DMS79 treated with DMSO at 0.1 percent for 48 hours (cell line): ENCODE measurements at places on chromosomes 13 and 19.

GRCh38 chr19:8097681-8098567 lies 45.4 kb downstream of the CCL25 start:
- no peak for DNase-seq

GRCh38 chr13:25988661-25989060 lies 63.2 kb downstream of the SHISA2 start:
- no peak for DNase-seq

DNA sequence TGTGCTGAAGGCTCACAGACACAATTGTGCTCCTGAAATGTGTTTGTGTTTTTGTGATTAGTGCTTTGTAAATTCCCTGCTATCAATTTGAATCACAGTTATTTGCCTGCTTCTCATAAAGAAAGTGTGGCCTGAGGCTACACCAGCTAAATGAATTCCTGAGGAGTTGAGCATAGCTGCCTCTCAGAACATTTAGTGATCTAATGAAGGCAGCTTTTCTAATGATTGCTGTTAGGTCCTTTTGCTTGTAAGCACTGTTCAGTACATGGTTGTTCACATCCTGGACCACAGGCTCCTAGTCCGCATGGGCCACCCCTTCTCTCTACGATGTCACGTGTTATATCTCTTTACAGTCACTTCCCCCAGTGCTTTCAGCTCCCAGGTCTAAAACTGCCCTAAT lies 238.2 kb downstream of the B3GLCT start:
- no peak for DNase-seq

GRCh38 chr19:18828786-18829185 lies 3.0 kb upstream of the UPF1 start:
- no peak for DNase-seq

DNA sequence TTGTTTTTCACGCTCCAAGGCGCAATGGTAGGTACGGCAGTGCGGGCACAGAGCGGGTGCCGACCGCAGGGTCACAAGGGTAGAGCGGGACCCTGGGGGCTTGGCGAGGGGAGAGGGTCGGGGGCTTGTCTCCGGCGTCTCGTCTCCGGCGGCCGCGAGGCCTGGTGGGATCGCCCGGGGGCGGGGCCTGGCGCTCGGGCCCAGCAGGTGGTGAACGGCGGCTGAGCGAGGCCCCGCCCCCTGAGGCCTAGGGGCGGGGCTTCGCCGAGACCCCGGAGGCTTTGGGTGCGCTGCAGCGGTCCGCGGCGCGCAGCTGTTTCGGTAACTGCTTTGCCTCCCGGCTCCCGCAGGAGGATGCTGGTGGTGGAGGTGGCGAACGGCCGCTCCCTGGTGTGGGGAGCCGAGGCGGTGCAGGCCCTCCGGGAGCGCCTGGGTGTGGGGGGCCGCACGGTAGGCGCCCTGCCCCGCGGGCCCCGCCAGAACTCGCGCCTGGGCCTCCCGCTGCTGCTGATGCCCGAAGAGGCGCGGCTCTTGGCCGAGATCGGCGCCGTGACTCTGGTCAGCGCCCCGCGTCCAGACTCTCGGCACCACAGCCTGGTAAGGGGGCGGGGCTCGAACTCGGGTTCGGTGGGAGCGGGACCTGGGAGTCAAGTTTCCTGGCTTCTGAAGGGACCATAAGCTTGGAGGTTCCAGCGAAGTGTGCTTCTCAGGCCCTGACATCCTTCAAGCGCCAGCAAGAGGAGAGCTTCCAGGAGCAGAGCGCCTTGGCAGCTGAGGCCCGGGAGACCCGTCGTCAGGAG lies at the start of gene TSEN34:
Gene TSEN34 (plus strand): TSS at position 298 of the 800 bp plus-strand sequence. CDS start 57 bp downstream, at position 355.
- peak; percentile 70 for DNase-seq

DNA sequence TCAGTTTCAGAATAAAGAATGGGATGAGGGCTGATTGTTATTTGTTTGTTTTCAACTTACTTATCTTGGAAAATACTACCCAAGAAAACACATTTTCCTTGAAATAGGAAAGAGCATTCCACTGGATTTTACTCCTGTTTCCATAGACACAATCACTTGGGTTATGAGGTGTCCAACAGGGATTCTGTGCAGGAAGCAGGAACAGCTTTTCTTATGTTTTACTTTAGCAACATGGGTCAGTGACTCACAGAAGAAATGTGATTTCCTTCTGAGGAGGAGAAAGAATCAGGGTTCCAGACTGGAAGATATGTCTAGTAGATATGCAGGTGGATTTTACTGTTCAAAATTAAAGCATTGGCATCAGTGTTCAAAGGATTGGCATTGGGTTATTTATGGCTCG lies 180.8 kb upstream of the GPC6 start:
- no peak for DNase-seq

DNA sequence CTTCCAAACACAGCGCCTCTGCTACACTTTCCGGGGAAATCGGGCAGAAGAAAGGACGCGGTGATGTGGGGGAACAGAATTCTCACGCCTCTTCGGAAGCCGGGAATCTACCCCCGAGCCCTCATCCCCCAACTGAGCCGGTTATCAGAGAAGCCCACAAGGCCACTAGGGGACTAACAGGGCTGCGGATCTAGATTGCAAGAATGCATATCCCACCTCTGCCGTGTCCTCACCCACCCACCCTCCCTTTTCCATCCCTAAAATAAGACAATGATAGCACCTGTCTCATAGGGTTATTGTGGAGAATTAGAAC lies 1.1 kb downstream of the IGFLR1 start:
- no peak for DNase-seq

DNA sequence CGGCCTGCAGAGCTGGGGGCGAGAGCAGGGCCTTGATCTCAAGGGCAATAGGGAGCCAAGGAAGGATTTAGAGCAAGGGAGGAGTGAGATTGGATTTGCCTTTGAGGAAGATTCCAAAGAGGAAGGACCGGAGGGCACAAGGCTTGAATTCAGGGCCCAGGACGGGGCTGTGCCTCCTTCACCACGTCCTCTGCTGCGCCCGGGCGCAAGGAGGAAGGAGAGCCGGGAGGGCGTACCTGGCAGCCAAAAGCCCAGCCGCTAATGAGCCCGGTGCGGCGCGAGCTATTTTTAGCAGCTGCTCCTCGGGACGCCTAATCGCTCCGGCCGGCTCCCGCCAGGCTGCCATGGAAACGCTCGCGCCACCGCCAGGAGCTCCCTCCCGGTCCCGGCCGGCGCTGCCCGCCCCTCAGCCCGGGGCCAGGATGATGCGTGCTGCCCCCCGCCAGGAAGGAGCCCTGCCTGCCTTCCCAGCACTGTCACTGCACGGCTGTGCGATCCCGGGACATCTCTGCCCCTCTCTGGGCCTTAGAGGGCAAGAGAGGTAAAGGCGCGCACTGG lies 31.3 kb downstream of the TINCR start:
- peak; percentile 35 for DNase-seq

- no peak for DNase-seq
Measured at GRCh38 chr19:40663695-40664692, 26.5 kb downstream of the NUMBL start.

DNA sequence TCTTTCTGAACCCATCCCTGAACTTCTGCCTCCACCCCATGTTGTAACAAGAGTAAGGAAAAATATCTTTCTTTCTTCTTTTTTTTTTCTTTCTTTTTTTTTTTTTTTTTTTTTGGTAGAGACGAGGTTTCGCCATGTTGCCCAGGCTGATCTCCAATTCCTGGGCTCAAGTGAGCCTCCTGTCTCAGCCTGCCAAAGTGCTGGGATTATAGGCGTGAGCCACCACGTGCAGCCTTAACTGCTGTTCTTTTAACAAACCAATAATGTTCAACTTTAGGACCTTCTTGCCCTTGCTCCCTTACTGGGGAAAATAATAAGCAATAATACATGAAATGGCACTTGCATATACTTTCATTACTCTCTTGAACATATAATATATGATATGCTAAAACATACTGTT lies 19.6 kb downstream of the GPR183 start:
- peak; percentile 69 for DNase-seq

DNA sequence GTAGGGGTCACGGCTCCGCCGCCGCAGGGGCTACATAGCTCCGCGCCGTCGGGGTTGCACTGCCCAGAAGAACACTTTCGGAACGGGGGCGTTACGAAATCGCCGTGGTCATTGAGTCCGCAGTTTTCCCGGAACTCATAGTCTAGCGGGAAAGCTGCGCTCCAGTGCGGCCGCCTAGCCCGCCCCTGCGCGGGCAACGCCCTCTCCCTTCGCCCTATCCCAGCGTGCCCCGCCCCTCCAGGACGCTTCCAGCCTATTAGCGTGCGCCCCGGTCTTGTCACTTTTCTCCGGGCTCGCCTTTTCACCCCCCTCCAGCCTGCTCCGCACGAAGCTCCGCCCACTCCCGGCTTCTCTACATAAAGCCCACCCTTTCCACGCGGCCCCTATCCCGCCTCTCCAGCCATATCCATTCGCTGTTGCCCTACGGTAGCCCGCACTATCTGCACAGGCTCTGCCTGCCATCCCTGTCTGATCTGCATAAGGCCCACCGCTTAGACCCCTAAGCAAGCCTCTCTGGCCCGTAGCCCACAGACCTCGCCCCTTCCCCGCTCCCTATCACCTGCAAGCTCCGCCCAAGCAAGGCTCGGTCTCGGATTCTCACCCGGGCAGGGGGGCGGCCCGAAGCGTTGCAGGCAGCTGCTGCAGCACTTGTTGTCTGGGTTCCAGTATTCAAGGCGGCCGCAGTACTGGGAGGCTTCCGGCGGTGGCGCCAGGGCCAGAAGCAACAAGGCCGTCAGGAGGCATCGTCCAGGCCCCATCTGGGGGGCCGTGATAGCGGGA lies 1.6 kb downstream of the IGFLR1 start:
- DNase-seq: peak; percentile 97

DNA sequence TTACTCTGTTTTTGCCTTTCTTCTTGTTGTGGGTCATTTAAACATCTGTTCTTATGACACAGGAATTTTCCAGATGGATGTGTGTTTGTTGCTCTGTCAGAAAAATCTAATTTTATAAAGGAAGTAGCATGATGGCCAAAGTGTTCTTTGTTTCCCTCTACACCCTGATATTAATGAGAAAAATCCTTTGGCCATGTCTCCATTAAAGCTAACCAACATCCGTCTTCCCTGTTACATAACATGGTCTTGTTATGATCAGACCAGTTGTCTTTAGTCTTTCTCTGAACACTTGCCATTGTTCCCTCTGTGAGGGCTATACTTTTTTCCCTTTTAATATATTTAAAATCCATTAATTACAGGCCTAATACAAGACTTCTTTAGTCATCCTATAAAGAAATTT lies 142.2 kb upstream of the SPRY2 start:
- no peak for DNase-seq

- no peak for DNase-seq
Measured at GRCh38 chr19:50331994-50332243, 2.7 kb upstream of the KCNC3 start.

DNA sequence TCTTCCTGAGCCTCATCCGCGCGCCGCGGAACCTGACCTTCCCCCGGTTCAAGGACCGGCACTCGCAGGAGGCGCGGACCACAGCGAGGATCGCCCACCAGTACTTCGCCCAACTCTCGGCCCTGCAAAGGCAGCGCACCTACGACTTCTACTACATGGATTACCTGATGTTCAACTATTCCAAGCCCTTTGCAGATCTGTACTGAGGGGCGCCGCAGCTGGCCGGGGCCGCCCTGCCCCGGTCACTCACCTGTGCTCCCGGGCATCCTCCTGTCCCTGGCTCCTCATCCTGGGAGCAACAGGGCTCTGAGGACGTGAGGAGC lies 23.9 kb upstream of the KCTD15 start:
- no peak for DNase-seq

DNA sequence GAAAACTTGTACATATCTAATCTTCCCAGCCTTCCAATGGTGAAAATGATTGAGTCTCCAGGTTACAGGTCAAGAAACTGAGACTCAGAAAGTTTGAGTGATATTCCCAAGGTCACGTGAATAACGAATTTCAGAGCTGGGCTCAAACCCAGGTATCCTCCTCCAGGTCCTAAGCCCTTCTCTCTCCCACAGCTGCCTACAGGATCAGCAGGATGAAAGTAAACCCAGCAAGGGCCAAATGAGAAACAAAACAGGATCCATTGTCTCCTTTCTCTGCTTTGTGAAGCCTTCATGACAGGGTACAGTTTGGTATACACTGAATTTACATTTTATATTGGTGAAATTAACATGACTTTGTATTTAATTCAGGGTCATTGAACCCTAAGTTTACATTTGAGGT lies 208.1 kb downstream of the RBM26 start:
- no peak for DNase-seq

- DNase-seq: no peak
Measured at GRCh38 chr13:110217811-110218210, 89.1 kb downstream of the COL4A1 start.

DNA sequence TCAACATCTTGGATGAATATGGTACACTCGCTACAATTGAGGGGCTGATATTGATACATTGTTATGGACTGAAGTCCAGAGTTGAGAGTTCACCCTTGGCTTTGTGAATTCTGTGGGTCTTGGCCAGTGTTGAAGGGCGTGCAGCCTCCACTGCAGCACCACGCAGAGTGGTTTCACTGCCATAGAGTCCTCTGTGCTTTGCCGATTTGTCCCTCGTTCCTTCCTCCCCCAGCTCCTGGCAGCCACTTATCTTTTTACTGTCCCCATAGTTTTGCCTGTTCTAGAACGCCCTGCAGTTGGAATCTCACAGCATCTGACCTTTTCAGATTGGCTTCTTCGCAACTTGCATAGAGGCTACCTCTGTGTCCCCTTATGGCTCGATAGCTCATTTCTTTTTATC lies 57.3 kb upstream of the IRS2 start:
- DNase-seq: no peak

DNA sequence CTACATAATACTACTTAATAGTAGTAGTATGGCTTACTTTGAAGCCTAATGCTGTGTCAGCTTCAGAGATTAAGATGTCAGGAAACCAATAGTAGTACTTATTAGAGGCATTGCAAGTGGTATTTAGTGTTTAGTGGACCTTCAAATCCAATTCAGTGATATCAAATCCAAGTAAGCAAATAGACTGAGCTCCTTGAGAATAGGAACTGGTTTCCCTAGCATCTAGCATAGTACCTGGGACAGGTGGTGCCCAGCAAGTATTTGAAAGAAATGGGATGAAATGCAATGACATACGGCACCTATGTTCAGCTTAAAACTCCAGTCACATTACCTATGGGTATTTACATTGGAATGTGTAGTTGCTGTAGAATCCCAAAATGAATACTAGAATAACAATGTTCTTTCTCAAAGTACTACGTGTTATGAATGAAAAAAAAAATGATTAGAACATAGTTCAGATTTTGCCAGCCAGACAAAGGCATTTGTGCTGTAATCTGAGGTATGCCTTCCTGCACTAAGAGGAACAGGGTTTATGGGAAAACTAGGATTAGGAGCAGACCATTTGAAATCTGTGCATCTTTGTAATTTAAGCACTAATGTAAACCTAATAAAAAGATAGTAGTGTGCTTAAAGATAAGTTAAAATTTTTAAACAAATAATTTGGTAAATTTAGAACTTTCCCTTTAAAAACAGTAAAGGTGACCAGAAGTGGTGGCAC lies 17.1 kb downstream of the LSM14A start:
- DNase-seq: no peak

GRCh38 chr13:101185606-101186005 lies 230.7 kb downstream of the NALCN start:
- DNase-seq: no peak

DNA sequence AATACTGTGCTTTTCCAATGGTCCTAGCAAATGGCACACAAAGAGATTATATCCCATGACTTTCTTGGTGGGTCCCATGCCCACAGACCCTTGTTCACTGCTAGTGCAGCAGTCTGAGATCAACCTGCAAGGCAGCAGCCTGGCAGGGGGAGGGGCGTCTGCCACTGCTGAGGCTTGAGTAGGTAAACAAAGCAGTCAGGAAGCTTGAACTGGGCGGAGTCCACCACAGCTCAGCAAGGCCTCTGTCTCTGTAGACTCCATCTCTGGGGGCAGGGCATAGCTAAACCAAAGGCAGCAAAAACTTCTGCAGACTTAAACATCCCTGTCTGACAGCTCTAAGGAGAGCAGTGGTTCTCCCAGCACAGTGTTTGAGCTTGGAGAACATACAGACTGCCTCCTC lies 82.9 kb downstream of the ZNF737 start:
- no peak for DNase-seq
